ENCODE measurements at places on chromosomes 4 and X.
A peak's percentile ranks its signal among the peaks of the same experiment; 100 is the strongest.

DNA sequence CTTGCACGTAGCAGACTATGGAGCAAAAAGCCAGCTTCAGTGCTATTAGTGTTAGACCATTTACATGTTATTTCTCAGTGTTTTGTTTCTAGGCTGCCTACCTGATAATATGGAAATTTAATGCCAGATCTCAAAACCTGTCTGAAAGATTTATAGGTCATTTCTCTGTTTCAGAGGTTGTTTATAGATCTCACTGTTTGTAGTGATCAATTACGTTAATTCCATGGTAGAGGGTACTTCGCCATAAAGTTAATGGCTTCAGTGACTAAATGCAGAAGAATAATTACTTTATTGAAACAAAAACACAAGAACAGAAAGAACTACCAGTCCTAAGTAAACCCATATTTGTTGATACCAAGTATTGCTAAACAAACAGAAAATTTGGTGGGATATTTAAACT is 420.8 kb downstream of the ARHGAP24 start:
- no peak for DNase-seq

DNA sequence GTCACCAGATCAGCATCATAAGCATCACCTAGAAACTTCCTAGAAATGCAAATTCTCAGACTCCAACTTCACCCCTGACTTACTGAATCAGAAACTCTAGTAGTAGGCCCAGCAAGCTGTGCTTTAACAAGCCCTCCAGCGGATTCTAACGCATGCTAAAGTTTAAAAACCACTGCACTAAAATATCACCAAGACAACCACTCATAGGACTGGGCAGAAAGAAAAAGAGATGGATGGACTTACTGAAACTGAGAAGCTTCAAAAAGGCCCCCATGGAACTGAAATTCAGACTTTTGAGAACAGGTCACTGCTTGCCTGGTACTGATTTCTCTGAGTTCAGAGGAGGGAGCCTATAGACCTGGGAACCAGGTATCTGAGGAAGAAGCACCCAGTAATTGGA is 40.1 kb downstream of the FAM241A start:
- no peak for DNase-seq

- DNase-seq, result peak; percentile 10
Observed at GRCh38 chrX:120309873-120310705, 1.2 kb downstream of the TMEM255A start.

DNA sequence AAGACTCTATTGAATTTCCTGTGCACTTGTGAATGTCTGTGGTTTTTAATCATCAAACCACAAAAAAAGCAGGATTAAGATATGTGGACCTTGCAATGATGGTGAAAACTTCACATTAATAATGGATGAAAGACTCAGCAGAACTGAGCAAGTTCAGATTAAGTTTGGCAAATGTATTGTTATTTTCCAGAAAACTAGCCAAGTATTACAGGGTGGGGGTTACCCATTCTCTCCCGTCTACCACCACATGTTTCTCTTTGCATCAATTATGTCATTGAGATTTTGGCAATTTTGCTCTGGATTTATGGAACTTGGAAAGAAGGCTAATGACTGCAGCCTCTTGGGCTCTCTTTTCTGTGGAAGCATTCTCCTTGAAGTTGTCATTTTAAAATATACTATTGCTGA is 577.1 kb downstream of the ANKRD50 start:
- DNase-seq, result no peak

GRCh38 chrX:3462166-3462508 is 115.7 kb upstream of the MXRA5 start:
- no peak for DNase-seq

GRCh38 chrX:1465286-1466231 is 12.8 kb upstream of the ASMTL start:
- no peak for DNase-seq

DNA sequence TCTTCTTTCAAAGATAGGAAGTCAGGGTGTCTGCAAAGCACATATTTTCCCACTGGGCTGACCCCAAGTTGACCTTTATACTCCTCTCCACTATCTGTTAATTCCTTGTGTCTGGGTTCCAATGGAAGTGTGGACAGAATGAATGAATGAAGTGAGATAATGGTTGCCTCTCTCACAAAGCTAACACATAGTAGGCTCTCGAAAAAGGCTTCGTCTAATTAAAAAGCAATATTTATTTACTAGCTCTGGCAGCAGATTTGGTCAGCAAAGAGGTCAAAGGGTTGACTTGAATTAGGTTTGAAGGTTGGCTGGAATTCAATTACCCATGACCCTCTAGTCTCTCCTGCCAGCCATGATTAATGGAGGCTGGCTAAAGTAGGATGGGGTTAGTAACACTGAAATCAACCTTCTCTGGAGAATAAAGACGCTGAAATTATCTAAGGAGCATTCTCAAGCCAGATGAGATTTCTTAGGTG is 280.3 kb upstream of the KLF3 start:
- DNase-seq, result no peak

DNA sequence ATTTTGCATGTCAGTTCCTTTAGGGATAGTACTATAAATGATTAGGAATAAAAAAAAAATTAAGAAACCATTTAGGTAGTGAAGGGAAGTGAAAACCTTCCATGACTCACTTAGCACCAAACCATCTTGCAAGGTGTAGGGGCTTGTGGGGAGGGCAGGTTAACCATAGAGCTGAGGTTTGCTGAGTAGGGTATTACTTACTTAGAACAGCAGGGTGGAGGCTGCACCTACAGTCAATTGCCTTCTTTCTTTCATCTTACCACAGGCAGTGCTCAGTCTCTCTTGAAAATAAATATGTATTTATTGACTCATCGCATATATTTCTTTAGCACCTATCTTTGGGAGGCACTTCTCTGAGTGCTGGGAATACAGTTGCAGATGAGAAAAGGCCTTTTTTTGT is 104.9 kb upstream of the GIMD1 start:
- no peak for DNase-seq

GRCh38 chrX:55624403-55624802 is 1.2 kb downstream of the FOXR2 start:
- DNase-seq, result no peak

- DNase-seq, result no peak
Observed at GRCh38 chrX:53316111-53316859, 34.9 kb upstream of the IQSEC2 start.

DNA sequence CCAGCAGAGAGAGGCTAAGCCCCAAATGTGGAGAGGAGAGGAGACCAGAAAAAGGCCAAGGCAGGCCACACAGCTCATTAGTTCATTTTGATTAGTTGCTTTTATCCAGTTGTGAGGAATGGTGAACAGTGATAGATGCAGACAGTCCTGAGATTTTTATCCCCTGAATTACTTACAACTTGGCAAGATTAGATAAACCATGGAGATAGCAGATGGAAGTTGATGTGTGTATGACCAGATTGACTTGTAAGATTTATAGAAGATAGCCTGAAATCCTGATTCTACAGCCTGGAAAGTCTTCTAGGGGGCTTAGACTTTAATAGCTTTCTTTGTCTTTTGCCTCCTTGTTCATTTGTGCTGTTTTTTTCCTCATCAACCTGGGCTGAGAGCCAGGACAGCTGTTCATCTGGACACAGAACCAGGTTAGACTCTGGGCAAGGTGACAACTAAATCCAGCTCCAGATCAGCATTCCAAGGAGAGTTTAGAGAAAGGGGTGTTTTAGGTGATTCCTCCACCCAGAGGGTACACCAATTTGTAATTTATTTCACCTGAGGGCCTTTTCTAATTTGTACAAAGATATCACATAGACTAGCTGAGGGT is 215.5 kb downstream of the SPATA18 start:
- no peak for DNase-seq

GRCh38 chrX:153925739-153926551 is at the start of gene ARHGAP4:
Gene ARHGAP4 (minus strand): TSS chrX:153926264. CDS start chrX:153926202, 62 bp downstream.
- DNase-seq, result no peak

DNA sequence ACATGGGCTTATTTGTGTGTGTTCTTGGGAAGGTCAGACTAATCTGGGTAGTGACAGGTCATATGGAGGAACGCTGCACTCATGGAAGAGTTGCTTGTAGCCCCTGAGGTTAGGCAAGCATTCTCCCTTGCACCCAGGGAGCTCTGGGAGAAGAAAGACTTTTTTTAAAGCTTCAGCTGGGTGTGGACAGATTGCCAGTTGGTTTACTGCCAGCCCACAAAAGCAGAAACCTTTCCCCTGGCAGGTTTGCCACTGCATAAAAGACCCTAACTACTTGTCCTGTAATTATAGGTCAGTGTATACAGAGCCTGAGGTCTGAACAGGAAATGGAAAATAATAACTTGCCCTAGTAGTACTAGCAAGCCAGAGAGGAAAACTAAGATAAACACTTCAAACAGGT is 7.4 kb upstream of the NFKB1 start:
- DNase-seq, result no peak

DNA sequence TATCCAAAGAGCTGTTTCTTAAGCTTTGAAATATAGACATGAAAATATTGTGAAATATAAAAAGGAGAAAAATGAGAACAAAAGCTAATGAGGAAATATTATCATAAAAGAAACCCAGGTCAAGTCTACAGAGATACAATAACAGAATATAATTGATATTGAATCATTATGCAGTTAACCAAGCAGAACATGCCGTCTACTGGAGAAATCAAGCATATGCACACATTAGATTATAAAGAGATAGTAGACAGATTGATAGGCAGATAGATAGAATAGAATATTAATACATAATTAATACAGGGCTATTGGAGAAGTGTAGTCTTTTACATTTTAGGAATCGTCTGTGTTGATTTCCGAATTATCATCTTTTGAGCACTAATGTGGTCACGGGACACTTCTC is 208.5 kb downstream of the EPHA5 start:
- DNase-seq, result no peak

GRCh38 chr4:26577066-26577465 is 6.8 kb upstream of the TBC1D19 start:
- no peak for DNase-seq

Data from AG08395 (cell line).